Naive thymus-derived CD8-positive, alpha-beta T cell (primary cell): ENCODE measurements at places on chromosomes 5 and 9. TPM values are rescaled to one million over a fixed set of nuclear protein-coding genes. Genes with fewer than 3 reads are reported as not detected.

Gene CBY3
- not detected for total RNA-seq

Gene IFNA13
- total RNA-seq, result not detected

Gene ELOVL7
- not detected for total RNA-seq

Gene GARIN3
- not detected for total RNA-seq

GRCh38 chr5:112940670-112941069, 18.6 kb upstream of the REEP5 start:
- H3K27me3 ChIP-seq, result no peaks in the 10 kb centered on the region
- no peaks in the 10 kb centered on the region for H3K36me3 ChIP-seq
- peaks cover 1% of the 10 kb centered on the region for H3K4me1 ChIP-seq
- no peak overlapping the region for H3K4me3 ChIP-seq

DNA sequence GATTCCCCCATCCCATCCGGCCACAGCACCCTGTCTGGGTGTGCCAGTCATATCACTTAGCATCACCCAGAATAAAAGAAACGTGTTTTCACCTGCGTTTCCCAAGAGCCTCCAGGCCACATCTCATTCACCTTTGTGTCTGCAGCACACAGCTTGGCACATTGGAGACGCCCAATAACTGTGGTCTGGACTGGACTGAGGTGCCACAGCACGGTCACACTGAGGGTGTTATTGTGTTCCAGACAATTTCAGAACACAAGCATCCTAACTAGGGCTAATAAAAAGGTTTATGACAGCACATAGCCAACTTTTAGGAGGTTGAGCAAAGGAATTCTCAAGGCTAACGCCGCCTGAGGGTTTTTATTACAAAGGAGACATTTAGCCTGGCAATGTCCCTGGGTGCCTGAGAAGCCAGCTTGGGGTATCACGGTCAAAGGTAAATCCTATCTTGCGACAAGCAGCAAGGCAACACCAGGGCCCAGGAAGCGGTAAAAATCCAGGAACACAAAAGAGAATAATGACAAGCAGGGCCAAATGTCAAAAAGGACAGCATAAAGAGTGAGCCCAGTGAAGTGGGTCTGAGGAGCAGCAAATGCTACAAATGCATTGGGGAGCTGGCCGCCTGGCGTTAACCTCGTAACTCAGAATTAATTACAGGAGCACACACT, 3.4 kb downstream of the EPB41L4B start:
- peaks cover 61% of the 10 kb centered on the region for H3K27me3 ChIP-seq
- H3K36me3 ChIP-seq, result no peaks in the 10 kb centered on the region
- peaks cover 14% of the 10 kb centered on the region for H3K4me1 ChIP-seq
- DNase-seq, result no peak
- no peak overlapping the region for H3K4me3 ChIP-seq

- no peak overlapping the region for H3K27ac ChIP-seq
- no peaks in the 10 kb centered on the region for H3K27me3 ChIP-seq
- H3K4me3 ChIP-seq, result no peak overlapping the region
- DNase-seq, result no peak
Measured at GRCh38 chr5:143687604-143688003, 124.4 kb upstream of the HMHB1 start.
